Fibroblast of upper back skin (primary cell): ENCODE measurements at places on chromosomes 13 and 19.
A peak's percentile ranks its signal among the peaks of the same experiment; 100 is the strongest.

- no peak for DNase-seq
Measured at GRCh38 chr19:4439243-4439642, 18.4 kb downstream of the UBXN6 start.

DNA sequence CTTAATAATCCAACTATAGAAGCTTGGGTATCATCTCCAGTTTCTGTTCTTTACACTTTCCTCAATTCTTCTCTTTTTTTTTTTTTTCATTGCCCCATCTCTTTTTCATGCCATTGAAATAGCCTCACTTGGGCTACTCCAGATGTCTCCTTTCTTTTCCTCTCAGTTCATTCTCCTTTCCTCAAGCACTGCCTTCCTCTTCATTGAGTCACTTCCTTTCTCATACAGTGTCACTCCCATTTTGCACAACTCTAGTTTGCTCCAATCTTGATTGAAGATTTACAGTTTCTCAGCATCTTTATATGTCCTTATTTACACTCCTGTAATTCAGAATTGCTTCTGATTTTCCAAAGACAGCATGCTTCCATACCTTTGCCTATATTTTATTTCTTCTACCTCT lies 61.3 kb downstream of the IPO5 start:
- DNase-seq = peak; percentile 74

GRCh38 chr19:16386619-16387240 lies 62.1 kb downstream of the KLF2 start:
- peak; percentile 53 for DNase-seq

GRCh38 chr19:15463861-15464371 lies 428 bp downstream of the RASAL3 start:
- DNase-seq = no peak

- no peak for DNase-seq
Measured at GRCh38 chr13:112079696-112080095, 12.7 kb downstream of the SOX1 start.

DNA sequence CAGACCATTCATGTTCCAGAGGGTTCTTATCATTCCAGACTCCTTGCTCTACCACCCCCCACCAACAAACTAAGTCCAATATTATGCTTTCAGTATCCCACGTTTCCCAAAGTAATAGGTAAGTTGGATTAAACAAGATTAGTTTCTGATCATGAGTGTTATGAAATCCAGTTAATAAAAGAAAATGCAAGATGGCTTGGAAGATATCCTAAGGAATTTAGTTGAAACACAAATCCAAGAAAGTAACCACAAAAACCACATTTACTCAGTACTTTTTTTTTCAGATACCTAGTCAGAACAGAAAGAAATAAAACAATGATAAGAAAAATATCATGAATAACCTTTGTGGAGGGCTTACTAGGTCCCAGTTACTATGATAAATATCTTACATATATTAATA lies 119.4 kb upstream of the MIR17HG start:
- DNase-seq = no peak

DNA sequence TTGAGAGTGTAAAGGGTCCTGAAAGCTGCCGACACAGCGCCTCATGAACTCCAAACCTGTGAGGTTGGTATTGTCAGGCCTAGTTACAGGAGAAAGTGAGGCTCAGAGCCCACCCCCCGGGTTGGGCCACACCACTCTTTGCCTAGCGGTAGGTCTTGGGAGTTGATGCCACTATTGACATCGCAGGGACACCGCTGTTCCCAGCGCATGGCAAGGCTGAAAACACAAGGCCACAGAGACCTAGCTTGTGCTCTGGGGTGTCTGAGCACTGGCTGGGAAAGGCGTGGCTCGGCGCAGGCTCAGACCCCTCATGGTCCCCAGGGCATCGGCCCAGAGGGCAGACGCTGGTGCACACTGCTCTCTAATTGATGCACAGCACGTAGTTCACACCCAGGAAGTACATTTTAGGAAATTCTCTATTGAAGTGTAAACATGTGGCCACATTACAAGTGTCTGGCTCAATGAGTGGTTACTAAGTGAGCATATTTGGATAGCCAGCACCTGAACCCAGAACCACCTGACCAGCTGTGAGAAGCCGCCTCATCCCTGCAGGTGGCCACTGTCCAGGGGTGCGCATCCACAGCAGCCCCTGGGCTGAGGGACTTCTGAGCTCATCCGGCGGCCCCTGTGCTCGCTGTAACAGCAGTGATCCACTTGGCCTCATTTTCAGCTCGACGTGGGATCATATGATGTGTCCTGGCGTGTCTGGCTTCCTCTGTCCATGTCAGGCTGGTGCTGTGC lies 27.3 kb downstream of the UPF1 start:
- no peak for DNase-seq

DNA sequence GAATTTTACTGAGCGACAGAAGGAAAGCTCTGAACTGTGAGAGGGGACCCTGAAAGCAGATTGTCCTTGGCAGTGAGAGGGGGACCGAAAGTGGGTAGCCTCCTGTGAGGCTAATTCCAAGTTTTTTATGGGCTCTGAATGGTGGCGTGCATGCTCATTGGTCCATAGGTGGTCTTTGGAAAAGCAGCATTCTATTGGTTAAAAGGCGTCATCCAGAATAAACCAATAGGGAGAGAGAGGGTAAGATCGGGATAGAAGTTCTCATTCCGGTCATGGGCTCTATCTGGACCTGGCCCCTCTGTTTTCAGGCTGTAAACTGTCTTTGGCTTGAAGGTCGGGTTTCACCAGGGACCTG lies 539.8 kb upstream of the PCDH9 start:
- no peak for DNase-seq

- no peak for DNase-seq
Measured at GRCh38 chr13:99990126-99990977, 8.8 kb downstream of the ZIC2 start.

DNA sequence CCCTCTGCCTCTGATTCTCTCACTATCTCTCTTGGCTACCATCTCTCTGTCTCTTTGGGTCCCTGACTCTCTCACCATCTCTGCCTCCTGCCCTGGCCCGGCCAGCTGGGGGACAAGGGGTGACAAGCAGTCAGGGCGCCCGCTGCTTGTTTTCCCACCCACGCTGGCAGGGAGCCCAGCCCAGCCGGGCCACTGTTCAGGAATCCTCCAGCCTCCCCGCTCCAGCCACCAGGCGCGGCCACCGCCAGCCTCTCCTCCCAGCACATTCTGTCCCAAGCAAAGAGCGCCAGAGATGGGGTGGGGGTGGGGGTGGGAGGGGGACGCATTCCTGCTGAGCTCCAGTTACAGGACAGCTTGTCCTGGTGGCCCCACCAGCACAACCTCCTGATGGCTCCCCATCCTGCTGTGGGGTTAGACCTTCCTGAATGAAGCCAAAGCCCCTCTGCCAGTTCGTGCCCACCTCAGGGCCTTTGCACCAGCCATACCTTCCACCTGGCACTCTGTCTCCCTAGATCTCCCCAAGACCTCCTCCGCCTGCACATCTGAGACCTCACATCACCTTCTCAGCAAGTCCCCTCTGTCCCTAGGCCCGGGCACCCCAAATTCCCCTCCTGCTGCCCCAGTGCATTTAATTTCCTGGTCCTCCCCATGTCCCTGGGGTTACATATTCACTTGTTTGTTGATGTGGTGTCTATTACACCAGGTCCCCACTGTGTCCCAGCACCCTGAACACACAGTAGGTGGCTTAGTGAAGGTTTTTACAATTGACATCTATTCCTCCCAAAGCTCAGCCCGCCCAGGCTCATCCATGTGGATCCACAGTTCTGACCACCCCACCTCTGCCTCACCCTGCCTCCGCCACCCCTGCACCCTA lies 12.5 kb downstream of the ARRDC2 start:
- DNase-seq = peak; percentile 19

GRCh38 chr13:47598340-47598911 lies 402.6 kb downstream of the SUCLA2 start:
- DNase-seq = peak; percentile 19

DNA sequence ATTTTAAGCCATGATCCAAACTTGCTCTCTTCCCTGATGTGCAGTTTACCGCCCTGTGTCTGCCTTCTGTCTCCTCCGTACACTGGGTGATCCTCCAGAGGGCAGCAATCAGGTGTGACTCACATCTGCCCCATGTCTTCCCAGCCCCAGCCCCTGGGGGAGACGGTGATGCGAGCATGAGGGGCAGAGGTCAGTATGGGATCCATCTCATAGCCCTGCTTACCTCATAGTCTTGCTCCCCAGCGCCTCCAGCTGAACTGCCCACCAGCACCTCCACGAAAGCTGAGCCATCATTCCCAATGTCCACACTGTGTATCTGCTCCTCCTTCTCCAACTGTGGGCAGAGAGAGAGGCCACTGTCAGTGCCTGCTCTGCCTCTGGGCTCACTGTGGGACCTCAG lies 14.6 kb downstream of the XRCC1 start:
- no peak for DNase-seq

- no peak for DNase-seq
Measured at GRCh38 chr19:51760697-51761356, at the start of gene FPR2. Gene FPR2, plus strand, starts transcription at chr19:51761180. Its CDS starts 7,479 bp downstream, at chr19:51768659.

GRCh38 chr13:53240401-53241025 lies 211.9 kb downstream of the OLFM4 start:
- DNase-seq = no peak

- no peak for DNase-seq
Measured at GRCh38 chr19:57438925-57439324, 3.8 kb downstream of the ZNF749 start.

DNA sequence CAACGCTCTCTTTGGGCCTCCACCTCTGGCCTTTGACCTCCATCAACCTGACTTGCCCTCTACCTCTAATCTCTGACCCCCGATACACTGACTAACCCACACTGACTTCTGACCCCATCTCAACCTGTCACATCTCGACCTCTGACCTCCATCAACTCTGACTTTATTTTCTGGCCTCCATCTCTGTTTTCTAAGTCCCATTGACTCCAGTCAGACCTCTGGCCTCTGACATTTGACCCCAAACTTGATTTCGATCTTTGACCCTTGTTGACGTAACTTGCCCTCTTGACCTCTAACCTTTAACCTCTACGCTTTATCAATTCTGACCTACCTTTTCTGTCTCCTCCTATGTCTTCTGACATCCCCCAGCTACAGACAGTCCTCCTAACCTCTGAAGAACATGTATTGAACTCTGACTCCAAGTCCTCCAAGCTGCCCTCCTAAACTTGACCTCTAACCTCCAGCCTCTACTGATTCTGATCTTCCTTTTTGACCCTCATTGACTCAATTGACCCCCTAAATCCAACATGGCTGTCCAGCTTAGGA lies 780 bp downstream of the ACP4 start:
- no peak for DNase-seq

DNA sequence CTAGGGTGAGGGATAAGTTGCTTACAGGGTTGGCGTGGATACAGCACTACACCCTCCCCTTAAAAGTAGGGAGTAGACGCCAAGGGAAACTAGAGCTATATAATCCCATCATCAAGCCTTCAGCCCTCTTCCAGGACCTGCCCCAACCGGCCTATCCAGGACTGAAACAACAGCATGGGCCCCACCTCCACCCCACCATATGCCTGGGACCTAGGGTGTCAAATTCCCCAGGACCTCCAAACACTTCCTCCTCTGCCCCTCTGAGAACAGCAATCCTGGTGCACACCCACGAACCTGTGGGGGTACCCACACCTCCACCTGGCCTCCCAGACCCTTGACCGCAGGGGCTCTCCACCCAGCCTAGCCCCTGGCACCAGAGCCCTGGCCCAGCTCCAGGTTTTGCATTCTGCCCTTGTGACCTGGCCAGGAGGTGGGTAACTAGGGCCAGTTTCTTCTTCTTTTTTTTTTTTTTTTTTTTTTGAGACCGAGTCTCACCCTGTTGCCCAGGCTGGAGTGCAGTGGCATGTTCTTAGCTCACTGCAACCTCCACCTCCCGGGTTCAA lies 1.4 kb upstream of the CYP2F1 start:
- DNase-seq = no peak

GRCh38 chr19:3039641-3040077 lies 10.6 kb upstream of the TLE2 start:
- no peak for DNase-seq

- DNase-seq = no peak
Measured at GRCh38 chr13:112252804-112253590, 123.2 kb upstream of the SPACA7 start.

- no peak for DNase-seq
Measured at GRCh38 chr19:13187419-13187818, 37.2 kb downstream of the IER2 start.

DNA sequence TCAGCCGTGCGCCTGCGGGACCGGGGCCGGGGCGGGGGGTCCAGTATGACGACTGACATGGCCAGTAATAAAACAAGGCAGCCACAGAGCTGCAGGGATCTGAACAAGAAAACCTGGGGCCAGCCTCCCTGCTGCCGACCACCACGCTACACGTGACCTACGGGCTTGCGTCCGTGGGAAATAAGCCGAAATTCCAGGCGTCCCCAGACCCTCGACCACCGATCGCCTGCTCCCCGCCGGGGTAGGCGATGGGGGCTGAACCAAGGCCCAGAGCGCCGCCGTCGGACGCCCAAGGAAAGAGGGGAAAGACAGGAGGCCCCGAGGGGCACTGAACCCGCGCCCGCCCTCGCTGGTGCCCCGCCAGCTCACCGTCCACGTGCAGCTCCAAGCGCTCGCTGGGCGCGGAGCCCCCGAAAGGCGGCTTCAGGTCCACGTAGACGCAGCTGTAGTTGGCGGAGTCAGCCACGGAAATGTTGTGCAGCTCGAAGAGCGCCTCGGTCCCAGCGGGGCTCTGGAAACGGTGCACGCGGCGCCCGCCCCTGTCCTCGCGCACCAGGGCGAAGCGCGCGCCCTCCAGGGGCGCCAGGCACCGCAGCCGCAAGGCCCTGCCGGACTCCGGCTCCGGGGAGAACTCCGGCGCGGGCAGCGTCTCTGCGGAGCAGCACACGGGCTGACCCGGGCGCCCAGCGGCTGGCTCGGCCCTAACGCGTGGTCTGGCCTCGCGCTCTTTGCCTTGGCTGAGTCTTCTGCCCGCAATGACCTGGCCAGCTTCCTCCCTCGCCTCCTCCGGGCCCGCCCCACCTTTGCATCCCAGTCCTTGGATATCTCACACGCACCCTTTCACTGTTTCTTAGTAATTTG lies 3.1 kb downstream of the A1BG start:
- no peak for DNase-seq

DNA sequence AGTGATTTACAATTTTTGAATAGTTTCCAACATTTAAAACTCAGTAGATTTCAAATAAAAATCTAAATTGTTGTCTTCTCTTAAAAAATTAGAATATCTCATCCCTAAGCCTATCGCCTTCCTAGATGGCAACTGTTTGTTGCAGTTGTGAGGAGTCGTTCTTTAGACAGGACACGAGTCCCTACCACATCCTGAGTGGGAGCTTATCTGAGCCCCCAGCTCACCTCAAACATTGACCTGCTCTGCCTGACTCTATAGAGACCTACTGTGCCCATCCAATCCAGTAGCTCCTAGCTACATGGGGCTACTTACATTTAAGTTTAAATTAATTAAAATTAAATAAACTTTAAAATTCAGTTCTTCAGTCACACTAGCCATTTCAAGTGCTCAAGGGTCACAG lies 434.7 kb downstream of the FOXO1 start:
- no peak for DNase-seq

DNA sequence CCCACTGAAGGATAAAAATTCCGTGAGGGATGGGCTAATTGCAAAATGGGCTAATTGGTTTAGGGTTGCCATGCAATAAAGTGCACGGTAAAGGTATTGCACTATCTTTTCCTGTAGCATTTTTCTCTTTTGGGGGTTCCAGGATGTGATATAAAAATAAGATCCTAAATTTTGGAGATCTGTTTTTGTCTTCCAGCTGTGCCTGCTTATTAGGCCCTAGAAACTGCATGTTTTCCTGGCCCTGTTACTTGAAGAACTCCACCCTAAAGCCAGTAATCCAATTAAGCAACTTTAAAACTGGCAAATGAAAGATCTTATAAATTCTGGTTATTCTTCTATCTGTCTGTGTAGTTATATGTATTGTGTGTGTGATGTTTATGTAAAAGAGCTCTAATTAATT lies 2489.6 kb downstream of the PCDH9 start:
- no peak for DNase-seq
